ENCODE measurements at places on chromosomes 6 and 20.

DNA sequence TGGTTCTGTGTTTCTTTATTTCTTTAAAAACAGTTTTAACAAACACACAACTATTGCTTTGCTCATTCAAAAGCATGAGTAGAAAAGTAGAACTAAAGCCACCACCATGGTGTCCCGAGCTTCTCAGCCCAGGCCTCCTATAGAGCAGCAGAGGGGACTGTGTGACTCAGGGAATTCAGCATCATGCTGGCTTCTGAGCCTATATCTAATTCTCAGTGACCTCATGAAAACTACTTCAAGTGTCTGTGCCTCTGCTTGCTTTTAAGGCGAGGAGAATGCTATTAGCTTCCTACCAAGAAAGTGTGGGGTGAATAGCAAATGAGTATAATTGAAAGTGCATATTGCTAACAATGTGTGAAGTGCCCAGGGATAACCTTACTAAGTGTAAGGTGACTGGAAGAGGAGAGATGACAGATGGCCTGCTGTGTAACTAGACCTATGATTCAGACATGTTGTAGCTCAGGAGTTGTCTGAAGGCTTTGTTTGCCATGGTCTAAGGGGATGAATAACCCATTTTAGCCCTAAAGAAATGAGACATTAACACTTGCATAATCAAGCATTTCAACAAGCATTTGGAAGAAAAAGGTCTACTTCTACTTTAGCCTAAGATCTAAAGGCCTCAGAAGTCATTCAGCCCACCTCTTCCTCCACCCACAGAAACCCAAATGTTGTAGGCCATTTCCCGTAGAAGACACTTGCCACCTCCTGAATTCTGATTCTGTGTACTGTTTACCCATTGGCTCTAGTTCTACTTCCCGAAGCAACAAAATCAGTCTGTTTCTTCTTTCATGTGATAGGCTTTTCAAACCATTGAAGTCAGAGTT is 121.5 kb upstream of the ARG1 start:
- no peak for DNase-seq

DNA sequence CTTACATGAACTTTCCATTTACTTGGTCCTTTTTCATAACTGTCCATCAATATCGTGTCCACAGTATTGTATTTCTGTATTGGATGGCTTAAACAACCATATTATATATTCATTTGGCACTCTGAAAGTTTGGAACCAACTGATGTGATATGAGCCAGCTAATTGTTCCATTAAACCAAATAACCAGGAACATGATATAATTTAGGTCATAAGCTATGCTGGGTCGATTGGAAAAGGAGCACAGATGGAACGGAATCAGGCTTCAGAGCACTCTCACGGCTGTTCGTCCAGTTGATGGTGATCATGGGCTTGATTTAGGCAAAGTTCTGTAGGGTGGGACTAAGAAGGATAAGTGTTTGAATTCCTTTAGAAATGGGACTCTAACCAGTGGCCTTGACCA is 142.7 kb downstream of the DNAH8 start:
- no peak for DNase-seq

- no peak for DNase-seq
Measured at GRCh38 chr6:85049282-85049681, 284.9 kb upstream of the TBX18 start.

- DNase-seq = no peak
Measured at GRCh38 chr20:38890497-38890818, 35.8 kb upstream of the FAM83D start.

DNA sequence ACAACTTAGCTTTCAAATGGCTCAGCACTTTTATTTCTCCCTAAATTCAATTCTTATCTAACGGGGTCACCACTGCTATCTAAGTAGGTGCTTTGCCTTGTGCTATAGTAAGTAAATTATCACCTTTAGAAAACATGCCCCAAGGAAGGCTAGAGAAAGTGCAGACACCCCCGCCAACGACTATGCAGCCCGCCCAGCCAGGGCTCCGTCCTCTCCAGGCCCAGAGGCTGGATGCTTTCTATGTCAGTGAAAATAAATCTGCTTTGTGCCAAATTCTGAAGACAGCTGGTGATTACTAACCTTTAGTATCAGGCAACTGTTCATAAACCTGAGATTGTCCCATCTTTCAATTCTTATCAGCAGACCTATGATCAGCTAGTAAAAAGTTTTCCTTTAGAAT is 14.3 kb downstream of the KIAA0319 start:
- no peak for DNase-seq

DNA sequence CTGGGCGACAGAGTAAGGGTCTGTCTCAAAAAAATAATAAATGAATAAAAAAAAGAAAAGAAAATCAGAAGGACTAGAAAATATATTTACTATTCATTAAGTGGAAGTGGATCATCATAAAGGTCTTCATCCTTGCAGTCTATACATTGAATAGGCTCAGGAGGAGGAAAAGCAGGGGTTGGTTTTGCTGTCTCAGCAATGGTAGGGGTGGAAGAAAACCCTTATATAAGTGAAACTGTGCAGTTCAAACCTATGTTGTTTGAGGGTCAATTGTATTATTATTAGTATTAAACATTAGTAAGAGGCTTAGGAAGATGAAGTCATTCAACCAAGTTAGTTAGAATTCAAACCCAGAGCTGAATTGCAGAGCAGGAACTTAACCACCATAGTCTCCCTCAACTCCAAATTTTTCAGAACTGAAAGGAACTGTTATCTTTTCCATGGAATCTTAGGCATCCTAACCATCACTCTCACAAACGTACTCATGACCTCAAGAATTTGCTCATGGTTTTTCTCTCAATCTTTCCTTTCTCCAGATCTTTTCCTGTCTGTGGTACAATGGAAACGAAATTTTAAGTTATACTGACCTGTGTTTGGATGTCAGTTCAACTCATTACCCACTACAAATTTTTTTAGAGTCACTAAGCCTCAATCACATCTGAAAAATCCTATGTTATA is 7.7 kb upstream of the SMIM13 start:
- DNase-seq = no peak

- no peak for DNase-seq
Measured at GRCh38 chr20:20896606-20897005, 184.2 kb upstream of the RALGAPA2 start.

GRCh38 chr6:168127384-168127868 is 48.4 kb upstream of the FRMD1 start:
- DNase-seq = no peak

- no peak for DNase-seq
Measured at GRCh38 chr20:5141615-5142014, 14.8 kb downstream of the CDS2 start.

- DNase-seq = no peak
Measured at GRCh38 chr6:163080228-163080627, 334.3 kb upstream of the QKI start.

GRCh38 chr6:16292942-16293341 is 54.6 kb downstream of the GMPR start:
- DNase-seq = no peak

- no peak for DNase-seq
Measured at GRCh38 chr20:47951521-47951971, 166.3 kb upstream of the SULF2 start.

GRCh38 chr6:100726666-100727065 is 154.5 kb downstream of the ASCC3 start:
- no peak for DNase-seq

DNA sequence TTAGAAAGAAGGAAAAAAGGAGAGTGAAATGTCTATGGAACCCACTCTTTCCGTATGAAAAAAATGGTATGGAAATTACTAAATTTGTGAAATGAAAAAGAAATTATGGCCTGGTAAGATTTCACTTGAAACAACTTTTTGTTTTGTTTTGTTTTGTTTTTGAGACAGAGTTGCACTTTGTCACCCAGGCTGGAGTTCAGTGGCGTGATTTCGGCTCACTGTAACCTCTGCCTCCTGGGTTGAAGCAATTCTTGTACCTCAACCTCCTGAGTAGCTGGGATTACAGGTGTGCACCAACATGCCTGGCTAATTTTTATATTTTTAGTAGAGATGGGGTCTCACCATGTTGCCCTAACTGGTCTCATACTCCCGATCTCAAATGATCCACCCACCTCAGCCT is 17.8 kb upstream of the GSTA5 start:
- DNase-seq = no peak

DNA sequence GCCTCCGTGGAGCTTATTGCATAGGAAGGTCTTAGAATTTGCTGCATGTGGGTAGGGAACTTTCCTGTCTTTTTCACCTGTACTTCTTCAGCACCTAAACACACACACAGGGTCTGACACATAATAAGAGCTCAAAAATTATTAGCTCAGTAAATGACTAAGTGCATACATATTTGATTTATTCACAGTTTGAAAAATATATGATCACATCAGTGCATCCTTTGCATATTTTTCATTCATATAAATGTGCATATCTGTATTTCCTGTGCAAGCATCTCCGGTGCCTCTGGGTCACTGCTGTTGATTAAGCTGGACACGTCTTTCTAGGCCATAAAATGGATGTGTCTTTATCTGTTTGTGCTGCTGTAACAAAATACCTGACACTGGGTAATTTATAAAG is 234.7 kb downstream of the UST start:
- no peak for DNase-seq

- peak; percentile 85 for DNase-seq
Measured at GRCh38 chr6:37137201-37138090, 32.5 kb upstream of the PIM1 start.

DNA sequence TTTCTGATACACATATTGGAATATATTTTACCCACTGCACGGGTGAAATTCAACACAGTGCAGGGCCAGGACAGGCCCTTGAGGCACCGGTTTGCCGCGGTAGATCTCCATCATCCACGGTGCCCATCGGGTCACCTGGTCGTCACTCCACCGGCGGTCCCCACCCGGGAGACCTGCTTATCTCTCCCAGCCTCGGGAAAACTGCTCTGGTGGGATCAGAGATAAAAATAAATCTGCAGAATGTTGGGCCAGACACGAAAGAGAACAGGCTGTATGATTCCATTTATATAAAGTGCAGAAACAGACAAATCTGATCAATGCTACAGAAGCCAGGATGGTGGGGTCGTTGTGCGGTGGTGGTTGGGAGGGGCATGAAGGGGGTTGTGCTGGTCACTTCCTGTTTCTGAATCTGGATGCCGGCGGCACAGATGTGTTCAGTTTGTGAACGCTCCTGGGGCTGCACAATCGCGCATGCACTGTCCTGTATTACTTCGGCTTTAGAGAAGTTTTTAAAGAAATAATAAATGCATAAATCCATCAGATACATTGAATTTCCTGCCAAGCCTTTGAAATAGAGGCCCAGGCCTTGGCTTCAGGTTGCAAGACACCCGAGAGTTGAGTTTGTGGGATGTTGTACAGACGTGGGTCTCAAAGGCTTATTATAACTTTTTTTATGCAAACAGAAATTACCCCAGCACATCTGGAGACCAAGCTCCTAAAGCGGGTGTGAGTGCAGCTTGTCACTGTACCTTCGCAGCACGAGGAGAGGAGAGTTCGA is 54.3 kb downstream of the ANKRD60 start:
- DNase-seq = no peak

DNA sequence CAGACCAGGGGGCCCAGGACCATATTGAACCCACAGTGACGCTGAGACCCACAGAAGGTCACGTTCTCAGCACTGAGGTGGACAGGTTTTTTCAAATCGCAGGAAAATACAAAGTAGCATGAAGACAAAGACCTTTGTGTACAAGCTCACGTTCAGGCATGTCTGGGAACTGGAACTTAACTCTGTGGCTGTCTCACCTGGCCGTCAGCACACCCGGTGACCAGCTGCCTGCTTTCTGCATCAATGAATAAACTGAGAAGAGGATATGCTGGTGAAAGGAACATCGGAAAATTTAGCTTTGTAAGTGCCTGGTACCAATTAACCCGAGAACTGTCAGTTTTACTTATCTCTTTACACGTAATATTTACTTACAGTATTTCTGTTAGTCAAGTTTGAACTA is 36.5 kb downstream of the WDR27 start:
- DNase-seq = no peak

GRCh38 chr6:36636283-36636682 is 42.1 kb downstream of the SRSF3 start:
- no peak for DNase-seq

- DNase-seq = no peak
Measured at GRCh38 chr6:126094411-126094810, 108.1 kb downstream of the TRMT11 start.

Measured in CD4-positive, alpha-beta T cell treated with Interleukin-4 for 4 hours (primary cell).